ENCODE measurements at places on chromosomes 7 and 10.

DNA sequence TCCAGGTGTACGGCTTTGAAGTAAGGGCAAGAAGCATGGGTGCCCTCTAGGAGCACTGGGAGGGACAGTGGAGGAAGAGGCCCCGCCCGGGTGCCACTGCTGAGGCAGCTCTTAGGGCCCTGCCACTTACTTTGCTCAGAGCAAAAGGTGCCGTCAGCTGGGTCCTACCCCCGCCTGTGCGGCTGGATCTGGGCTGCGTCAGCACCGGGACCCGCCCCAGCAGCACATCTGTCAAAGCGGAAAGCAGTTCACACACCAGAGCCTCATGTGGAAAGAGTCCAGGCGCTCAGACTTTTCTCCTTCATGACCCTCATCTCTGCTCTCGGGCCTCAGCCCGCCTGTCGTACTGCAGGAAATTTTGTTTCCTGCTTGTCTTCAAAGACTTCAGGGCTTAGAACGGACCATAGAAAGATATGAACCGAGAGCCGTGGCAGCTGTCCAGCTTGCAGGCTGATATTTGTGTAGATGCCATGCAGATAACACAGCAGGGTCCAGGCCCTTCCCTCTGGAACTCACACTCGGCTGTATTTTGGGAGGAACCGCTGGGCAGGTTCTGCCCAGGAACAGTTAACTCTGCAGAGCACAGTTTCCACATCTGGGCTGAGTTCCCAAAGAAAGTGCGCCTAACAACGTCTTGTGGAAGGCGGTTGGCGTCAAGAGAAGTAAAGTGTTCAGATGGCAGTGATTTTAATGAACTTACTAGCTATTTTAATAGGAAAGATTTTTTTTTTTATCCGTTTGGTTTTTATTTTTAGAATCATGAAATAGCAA is 44.3 kb upstream of the PRKAR1B start:
- DNase-seq, result no peak

DNA sequence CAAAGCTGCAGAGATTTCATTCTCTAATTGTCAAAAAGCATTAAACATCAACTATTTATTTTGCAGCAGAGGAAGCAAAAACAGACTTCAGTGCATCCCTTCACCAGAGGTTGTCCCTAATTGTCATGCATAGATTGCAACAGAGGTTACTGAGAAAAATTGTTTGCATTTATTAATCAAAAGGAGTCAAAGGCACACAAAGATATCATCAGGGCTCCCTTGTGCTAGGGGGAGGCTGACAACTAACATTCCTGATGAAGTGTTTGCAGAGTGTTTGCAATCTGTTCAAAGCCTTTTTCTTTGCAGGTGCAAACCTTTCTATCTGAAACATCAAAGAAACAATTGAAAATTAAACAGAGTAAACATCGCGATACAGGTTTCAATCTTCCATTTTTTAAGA is 227.5 kb downstream of the TEX36 start:
- no peak for DNase-seq

DNA sequence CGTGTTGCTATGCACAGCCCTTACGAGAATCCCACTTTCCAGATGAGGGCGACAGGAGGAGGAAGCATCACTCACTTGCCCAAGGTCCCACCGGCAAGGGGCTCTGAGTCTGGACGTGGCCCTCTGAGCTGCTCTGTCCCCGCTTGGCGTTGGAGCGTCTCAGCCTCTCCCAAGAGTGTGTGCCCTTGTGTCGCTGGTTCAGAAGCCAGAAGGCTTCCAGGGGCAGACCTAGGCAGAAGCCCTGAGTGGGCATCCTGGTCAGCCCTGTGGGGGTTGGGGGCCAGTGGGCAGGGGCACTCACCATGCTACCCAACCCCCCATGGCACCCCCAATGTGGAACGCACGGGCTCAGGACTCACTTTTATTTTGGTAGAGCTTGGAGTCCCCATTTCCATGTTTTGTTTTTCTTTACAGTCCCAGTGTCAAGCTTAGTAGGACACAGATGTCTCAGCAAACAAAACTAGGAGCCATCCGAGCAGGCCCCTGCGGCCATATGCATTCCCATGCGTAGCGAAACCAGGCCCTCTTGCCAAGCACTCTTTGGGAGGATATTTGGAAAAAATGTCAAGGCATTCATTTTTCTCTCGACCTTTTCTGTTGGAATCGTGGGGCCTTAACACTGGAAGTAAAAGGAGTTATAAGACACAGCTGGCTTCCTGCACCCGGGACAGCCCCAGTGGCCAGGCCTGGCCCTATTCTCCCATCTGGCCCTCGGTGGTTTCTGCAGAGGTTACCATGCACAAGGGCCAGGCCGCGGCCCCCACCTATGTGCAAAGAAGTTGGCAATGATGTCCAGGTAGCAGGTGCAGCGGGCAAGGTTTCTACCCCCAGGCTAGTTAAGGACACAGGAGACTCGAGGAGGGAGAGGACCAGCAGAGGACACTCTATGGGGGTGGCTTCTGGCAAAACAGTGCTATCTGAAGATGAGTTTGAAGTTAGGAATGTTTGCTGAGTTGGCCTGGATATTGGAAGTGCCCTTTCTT is 97.0 kb downstream of the LHPP start:
- no peak for DNase-seq

- no peak for DNase-seq
Observed at GRCh38 chr10:22554461-22555182, 159.8 kb downstream of the PIP4K2A start.

DNA sequence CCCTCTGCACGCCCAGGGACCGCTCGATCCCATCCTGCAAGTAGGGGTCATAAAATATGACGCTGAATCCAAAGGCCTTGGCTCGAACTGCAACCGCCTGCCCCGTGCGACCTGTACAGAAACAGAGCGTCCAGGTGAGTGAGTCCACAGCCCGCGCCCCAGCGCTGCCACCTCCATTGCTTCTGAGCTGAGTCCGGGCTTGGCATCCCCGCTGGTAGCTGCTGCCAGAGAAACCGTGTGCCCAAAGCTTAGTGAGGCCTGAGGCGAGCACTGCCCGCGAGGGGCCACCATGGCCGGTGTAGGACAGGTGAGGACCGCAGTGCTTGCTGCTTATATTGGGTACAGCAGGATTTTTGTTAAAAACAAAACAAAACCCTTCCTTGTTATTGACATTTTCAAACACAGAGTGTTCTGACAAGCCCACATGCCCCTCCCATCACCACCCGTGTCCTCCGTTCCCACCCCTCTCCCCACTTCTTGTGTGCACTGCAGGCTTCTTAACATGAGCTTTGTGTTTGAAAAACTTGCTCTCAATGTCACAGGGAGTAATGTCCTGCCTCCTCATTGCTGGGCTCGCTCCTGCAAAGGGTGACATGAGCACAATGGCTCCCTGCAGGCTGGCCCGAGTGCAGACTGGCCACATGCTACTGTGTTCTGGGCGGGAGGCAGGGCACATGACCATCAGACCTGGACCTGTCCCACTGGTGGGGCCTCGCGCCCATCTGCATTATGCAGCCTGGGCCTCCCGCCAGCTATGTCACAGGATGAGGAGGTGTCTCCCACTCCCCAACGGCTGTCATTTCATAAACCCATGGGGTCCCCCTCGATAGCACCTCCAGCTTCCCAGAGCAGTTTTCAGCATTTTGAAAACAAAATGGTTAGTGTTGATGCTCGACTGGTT is 52.9 kb downstream of the ZRANB1 start:
- peak; percentile 5 for DNase-seq

GRCh38 chr7:19113855-19114550 is 3.4 kb downstream of the TWIST1 start:
- DNase-seq, result no peak

GRCh38 chr7:17915168-17915567 is 25.1 kb downstream of the SNX13 start:
- no peak for DNase-seq

DNA sequence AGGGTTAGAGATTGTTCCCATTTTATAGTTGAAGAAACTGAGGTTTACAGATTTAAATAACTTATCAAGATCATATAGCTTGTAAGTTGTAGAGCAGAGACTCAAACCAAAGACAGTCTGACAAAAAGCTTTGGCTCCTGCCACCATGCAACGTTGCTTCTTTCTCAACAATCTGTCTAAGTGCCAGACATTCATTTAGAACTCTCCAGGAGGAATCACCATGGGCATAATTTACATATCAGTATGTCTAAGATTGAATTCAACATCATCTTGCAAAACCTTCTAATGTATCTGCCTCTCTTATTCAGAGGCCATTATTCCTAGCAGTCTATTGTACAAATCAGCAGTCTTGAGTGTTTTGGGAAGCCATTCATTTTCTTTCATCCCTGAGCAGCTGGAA is 163.5 kb upstream of the PLXDC2 start:
- no peak for DNase-seq

DNA sequence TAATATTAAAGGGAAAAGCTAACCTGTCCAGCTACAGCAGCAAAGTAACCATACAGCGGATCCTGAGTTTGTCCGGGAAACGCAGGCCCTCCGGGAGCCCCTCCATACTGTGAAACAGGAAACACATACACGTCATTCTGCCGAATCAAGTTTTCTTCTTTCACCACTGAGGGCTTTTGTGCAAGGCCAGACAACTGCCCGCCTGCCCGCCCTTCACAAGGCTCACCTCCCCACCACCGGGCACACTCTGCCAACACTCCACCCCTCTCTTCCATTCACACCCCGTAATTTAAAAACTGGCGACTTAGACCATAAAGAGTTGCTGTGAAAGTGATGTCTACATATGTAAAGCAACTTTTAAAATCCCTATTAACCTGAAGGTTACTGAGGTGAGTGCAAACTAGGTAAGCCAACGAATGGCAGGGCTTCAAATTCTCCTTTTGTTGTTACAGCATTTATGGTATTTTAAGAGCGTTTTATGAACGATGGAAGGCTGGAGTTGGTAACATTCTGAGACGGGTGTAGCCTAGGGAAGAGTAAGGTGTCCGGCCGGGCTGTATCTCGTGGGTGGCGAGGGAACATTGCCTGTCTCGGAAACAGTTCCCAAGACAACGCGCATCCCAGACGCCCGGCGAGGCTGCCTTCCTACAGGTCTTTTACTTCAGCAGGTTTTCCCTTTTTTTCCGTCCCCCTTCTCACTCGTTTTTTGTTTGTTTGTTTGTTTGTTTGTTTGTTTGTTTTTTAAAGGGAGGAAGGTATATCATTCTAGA is 817 bp downstream of the SRI start:
- DNase-seq, result peak; percentile 87

DNA sequence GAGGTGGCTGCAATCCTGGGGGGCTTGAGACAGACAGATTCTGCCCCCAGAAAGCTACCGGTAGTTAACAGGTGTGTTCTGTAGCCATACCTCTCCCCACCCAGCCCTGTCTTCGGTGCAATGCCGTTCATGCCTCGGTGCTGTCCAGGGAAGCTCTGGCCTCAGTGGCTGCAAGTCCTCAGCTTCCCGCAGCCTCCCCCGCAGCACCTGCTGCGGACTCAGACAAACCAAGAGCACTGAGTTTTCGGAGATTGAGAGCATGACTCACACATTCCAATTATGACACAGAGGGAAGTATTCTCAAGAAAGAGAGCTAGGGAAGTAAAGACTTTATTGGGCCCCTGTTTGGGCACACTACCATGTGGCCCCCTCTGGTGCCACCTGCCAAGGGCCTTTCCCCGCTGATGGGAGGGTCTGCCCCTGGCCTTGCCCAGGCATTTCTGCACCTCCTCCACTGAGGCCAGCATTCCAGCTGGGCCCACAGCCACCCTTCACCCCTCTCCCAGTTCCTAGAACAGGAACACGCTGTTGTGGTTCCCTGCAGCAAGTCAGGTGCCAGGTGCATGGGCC is 30.2 kb upstream of the EZH2 start:
- DNase-seq, result no peak

GRCh38 chr10:71371750-71372166 is 25.0 kb upstream of the CDH23 start:
- DNase-seq, result peak; percentile 64

DNA sequence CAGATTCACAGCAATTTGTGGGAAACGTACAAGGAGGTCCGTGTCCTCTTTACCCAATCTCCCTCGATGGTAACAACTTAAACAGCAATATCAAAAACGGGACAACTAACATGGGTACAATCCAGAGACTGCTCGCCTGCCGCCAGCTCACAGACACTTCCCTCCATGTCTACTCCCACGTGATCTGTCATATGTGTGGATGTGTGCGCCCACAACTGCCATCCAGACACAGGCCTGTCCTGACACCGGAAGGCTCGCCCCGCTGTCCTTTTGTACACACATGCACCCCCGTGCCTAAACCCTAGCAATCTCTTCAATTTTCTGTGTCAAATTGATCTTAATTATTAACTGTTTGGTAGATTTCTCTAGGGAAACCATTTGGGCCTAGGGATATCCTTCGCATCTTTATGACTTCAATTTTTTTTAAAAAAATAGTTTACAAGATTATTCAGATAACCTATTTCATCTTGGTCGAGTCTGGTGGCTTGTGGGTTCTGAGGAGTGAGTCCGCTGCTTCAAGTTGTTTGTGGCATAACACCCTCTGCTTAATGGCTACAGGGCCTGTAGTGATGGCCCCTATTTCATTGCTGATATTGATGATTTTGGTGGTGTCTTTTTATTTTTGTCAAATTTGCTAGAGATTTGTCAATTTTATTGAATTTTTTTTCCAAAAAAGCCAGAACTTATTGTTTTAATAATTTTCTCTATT is 260.6 kb downstream of the MAD1L1 start:
- DNase-seq, result no peak

GRCh38 chr7:36191292-36191920 is 38.4 kb downstream of the EEPD1 start:
- no peak for DNase-seq

- DNase-seq, result no peak
Observed at GRCh38 chr7:40544871-40545303, 410.1 kb downstream of the SUGCT start.

DNA sequence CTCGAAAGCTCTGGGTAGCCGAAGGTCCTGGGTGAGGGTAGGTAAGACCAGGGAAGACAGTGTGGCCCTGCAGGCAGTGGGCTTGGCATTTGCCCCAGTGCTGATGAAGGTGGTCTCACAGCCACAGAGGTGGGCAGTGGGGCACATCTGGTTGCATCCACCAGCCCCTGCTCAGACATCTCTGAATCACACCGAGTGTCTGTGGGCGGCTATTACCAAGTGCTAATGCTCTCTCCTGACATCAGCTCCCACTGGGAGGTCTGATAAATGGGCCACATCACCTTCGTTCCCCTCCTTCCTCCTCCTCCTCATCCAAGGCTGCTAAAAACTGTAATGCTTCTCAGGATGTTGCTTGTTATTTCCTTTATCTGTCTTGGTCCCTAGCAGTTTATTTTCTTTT is 330.9 kb upstream of the COBL start:
- DNase-seq, result no peak
